ENCODE measurements at places on chromosomes 13 and 19.

- DNase-seq = no peak
Observed at GRCh38 chr19:13022859-13023636, 27.8 kb downstream of the NFIX start.

DNA sequence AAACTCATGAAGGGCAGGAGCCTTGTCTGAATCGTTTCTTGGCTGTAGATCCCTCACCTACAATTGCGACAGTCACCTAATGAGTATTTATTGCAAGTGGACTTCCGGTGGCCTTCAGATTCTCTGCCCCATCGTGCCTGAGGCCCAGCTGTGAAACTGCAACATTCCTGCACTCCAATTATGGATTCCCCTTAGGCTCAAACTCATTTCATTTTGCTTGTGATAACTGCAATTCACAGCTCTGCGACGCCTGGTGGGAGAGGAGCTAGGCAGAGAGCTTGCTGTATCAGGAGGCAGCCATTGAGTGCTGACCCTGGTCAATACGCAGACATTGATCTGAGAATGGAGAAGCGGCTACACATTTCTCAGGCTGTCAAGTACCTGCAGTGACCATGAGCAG is 59.0 kb downstream of the CCDC70 start:
- DNase-seq = no peak

GRCh38 chr13:60094385-60095088 is 69.2 kb downstream of the DIAPH3 start:
- DNase-seq = no peak

DNA sequence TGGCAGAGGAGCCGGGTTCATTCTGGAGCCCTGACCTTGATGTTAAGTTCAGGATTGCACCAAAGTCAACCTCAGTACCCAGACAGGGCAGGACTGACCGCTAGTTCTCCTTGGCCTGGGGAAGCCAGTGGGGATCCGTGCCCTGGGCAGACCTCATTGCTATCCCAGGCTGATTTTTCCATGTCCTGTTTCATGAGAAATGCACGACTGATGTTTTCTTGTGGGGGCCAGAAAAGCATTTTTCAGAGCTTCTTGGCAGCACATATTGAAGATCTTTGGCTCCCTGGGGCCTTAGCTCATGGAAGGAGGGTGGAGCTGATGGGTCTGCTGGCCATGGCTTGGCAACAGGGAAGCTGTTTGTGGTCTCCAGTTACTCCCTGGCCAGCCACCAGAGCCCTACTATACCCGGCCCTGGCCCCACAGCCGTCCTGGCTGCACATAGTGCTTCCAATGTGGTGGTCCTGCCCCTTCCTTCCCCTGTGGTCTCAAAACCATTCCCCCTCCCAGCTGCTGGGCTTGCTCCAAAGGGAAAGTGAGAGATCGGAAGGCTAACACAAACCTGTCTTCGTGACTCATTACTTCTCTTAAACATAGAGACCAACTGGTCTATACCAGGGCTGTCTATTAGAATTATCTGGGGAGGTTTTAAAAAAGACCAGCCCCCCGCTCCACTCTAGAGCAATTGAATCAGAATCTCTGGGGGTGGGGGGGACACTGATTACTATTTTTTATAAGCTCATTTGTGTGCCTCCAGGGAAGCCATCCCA is 11.2 kb downstream of the IL17D start:
- DNase-seq = no peak

- DNase-seq = no peak
Observed at GRCh38 chr19:48678201-48678600, 5.4 kb upstream of the NTN5 start.
